ENCODE measurements at places on chromosomes 4 and X. TPM values are rescaled to one million over a fixed set of nuclear protein-coding genes. Genes with fewer than 3 reads are reported as not detected.

GRCh38 chrX:19906293-19906692 is 18.9 kb upstream of the SH3KBP1 start:
- H3K27me3 ChIP-seq: no peaks in the 10 kb centered on the region
- H3K27ac ChIP-seq: no peak overlapping the region
- no peak overlapping the region for H3K4me3 ChIP-seq
- no peaks in the 10 kb centered on the region for H3K4me1 ChIP-seq

GRCh38 chr4:93748373-93749291 is 79.9 kb upstream of the ATOH1 start:
- H3K4me1 ChIP-seq: no peaks in the 10 kb centered on the region
- no peaks in the 10 kb centered on the region for H3K27me3 ChIP-seq
- H3K4me3 ChIP-seq: no peak overlapping the region
- H3K36me3 ChIP-seq: no peaks in the 10 kb centered on the region

- no peak for DNase-seq
- H3K4me3 ChIP-seq: no peak overlapping the region
- H3K27me3 ChIP-seq: no peaks in the 10 kb centered on the region
Observed at GRCh38 chrX:119095936-119096335, 23.1 kb downstream of the CT47C1 start.

- no peak for DNase-seq
- H3K4me1 ChIP-seq: no peaks in the 10 kb centered on the region
- H3K36me3 ChIP-seq: no peaks in the 10 kb centered on the region
- H3K27me3 ChIP-seq: no peaks in the 10 kb centered on the region
- no peak overlapping the region for H3K4me3 ChIP-seq
Observed at GRCh38 chr4:152824561-152824960, 44.8 kb downstream of the ARFIP1 start.

The ADGRA3 gene
- 47.8 TPM for total RNA-seq

The NFXL1 gene
- total RNA-seq: 14.6 TPM

- H3K4me3 ChIP-seq: no peak overlapping the region
- no peaks in the 10 kb centered on the region for H3K27me3 ChIP-seq
- DNase-seq: no peak
- no peak overlapping the region for H3K27ac ChIP-seq
- no peaks in the 10 kb centered on the region for H3K4me1 ChIP-seq
Observed at GRCh38 chr4:44256414-44256813, 192.2 kb downstream of the KCTD8 start.
